NCI-H345 (cell line): ENCODE measurements at places on chromosomes 1 and 21.

GRCh38 chr21:31115249-31115648 lies 77.0 kb upstream of the KRTAP19-8 start:
- no peak for DNase-seq

DNA sequence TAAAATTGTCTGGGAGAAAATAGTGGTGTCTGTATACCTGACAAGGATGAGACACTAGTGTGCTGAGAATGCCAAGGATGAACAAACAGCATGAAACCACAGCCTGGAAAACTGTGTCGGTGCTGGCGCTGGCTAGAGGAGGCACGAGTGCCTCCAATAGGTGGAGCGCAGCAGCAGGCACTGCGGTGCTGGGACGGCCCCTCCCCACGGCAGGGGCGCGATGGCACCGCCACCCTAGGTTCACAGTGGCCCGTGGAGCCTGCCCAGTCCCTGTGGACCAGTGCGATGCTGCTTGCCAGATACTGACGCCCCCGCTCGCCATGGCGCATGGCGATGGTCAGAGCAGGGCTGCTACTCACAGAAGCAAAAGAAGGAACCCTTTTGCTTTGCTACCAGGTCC lies 6.8 kb downstream of the CFAP410 start:
- no peak for DNase-seq

DNA sequence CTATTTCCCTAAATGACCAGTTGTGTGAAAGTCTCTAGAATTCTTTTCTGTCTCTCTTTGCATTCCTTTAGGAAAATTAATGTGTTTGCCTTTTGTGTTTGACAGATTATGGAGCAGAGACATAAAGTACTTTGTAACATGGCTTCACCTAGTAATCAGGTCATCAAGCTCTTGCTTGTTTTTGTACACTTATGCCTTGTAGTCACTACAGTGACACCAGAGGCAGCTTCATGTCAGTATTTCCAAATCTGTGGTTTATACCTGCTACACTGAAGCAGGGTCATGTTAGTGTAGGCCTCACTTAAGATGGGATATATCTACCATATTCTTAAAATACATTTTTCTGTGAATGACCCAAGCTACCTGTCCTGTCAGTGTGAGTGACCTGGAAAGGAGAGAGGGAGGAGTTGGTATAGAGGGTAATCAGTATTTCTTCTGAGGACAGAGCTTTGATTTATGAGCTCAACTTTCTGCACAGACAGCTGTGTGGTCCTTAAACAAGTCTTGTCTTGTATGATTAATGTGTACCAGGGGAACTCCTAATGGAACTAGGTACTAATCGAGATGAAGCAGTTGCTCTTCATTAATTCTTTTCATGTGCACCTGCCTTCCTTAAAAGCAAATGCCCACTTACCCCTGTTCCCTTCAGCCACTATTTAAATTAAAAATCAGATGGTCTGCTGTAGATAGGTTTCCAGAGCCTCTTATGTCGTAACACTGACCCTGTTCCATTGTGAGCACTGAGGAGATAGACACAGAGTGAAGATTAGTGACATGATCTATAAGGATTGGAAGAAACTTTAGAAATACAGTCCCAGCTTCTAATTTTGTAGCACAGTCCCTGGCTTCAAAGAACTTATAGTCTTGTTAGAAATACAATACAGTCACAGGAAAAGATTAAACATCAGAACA lies 45.7 kb downstream of the MACO1 start:
- DNase-seq: no peak

GRCh38 chr1:168470901-168471431 lies 72.8 kb downstream of the XCL2 start:
- peak; percentile 14 for DNase-seq

DNA sequence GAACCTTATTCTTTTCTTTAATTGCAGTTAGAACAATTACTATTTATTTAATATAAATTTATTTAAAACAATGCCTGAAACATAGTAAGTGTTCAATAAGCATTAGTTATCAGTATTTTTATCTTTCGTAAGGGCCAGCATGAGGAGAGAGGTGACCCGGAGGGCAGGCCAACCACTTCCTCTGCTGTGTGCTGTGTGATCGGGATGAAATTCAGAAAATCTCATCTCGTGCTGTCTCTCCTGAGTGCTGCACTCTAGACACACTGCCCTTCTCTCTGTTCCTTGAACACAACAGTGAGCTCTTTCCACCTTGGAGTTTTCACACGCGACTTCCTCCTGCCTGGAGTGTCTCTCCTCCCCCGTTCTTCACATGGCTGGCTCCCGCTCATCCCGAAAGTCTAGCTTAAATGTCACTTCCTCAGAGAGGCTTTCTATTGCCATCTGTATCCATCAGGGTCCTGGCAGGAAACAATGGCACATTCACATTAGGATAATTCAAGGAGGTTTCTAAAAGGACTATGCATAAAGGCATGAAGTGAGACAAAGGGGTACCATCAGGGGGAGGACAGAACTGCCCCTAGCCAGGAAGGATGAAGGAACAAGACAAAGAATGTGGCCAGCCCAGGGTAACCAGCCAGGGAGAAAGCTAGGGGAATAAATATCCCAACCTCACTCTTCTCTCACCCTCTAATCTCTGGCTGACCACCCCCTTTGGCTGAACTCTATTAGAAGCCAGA lies 142.6 kb upstream of the GJB5 start:
- no peak for DNase-seq

- DNase-seq: no peak
These were observed 48.7 kb upstream of the PRELP start for GRCh38 chr1:203426870-203427269.

- no peak for DNase-seq
These were observed 294.1 kb downstream of the SIPA1L2 start for GRCh38 chr1:232335741-232336293.

DNA sequence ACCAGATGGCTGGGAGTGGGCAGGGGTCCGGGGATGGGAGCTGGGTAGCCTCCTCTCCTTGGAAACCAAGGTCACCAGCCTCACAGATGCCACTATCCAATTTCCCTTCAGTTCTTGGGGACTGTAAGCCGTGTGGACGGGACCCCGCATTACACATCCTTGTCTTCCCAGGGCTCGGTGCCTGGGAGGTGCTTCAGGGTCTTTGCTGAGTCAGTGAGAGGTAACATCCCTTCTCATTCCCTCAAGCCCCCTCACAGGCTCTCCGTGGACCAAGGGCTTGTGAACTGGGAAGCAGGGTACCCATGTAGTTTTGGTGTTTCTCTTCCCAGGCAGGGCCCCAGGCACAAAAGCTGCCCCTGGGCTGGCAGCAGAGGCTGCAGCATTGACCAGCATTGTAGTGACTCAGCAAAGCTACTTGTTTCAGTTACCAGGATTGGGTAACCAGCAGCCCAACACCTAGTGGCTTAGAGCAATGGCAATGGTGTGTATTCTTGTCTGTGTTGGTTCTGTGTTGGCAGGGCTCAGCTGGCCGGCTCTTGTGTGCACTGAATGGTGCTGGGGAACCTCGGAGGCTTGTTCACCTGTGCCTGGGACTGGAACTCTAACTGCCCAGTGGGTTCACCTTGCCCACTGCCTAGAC lies 24.6 kb upstream of the PCBP3 start:
- DNase-seq: no peak

DNA sequence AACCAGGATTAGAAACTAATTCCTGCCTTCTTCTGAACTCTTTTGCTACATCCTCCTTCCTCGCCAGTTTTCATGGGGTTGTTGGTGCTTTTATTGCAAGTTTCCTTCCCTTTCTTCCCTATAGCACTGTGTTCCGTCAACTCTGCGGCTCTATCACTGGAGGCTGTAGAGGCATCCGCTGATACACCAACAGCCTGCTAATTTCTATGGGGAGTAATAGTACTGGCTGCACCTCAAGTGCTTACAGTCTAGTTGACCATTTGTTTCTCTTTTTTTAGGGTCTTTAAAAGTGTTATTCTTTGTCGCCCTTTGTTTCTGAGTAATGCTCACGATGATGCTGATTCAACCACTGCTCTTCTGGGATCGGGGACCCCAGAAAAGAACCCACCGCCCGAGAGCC lies 746 bp downstream of the MIS18A start:
- DNase-seq: no peak

- no peak for DNase-seq
These were observed 78.2 kb downstream of the SIM2 start for GRCh38 chr21:36776981-36777617.

- DNase-seq: no peak
These were observed 28.6 kb downstream of the LRP8 start for GRCh38 chr1:53299233-53299632.

DNA sequence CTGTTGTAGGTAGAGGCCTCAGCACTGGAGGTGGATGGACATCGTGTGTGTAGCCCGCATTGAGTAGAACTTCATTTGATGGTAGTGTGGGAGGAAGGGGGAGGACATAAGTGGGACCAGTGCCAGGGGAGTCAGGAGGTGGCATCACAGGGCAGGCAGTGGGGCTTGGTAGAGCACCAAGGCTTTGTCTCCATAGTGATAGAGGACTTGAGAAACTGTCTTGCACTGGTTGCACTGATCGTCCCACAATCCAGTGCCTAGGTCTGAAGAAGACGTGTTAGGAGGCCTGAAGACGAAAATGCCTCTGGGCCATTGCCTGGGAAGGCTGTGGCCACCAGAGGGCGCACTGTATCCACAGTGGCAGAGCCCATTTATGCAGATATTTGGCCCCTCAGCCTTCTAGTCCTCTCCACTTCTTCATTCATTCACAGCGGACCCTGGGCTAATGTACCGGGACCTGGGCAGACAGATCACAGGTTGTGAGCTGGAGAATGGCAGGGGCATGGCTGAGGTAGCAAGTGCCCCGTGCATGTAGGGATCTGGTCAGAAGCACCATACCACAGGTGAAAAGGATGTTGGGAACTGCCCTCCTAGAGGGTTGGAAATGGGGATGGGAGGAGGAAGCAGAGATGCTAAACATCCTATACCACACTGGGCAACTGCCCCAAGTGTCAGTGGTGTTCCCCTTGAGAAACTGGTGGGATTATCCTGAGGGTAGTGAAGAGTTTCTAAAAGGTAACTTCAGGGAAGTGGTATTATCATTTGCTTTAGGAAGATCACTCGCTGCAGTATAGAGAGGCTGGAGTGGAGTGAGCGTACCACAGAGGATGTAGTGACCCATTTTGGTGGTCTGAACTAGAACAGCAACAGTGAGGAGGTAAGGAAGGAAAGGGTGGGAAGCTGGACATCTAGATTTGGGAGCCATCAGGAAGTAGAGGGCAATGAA lies 95.3 kb downstream of the PIK3R3 start:
- peak; percentile 76 for DNase-seq

DNA sequence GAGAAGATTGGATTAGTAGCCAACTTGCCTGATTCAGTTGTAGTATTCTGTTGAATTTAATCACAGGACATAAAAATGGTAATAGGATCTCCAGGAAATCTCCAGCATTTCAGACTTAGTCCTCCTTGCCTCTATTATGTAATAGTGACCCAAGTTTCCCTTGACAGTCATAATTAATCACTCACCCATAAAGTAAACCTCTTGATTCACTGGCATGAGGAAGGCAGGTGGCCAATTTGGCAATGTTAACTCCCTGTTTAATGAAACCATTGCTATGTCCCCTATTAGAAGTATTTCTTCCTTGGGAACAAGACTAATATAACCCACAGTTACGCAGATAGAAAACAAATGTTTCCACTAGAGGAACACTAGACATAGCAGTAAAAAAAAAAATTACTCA lies 604.8 kb upstream of the CXADR start:
- DNase-seq: no peak

- no peak for DNase-seq
These were observed 213.9 kb upstream of the LYPLAL1 start for GRCh38 chr1:218959784-218960183.

DNA sequence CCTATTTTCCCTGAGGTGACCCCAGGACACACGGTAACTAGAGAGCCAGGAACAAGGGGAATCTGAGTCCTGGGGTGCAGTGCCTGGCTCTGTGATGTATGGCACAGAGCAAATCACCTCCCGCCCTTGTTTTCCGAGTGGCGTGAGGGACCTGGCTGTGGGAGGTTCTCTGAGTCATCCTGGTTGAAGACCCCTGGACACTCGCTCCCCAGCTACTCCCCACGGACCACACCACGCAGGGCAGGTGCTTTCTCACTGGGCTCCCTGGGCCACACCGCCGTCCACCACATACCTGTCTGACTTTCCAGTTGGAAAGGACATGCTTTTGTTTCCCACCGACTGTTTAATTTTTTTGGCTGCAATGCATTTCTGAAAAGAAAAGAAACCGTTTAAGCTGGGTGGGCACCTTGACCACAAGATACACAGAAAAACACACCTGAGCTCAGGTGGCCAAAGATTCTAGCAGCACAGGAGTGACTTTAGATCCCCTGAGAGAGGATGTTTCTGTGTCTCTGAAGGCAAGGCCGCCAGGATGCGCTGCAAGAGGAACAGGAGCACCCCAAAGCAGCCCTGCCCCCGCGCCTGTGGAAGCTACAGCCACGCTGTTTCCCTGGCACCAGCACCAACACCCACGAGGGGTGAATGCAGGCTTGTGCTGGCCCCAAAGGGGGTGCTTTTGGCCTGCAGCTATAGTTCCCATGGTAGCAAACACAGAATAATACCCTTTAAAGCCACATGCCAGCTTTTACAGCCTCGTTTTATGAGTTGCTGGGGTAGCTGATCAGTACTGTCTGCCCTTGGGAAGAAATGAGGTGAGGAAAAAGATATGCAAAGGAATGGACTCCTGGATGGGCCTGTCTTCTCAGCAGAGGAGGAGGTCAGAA lies 8.1 kb upstream of the SRM start:
- DNase-seq: no peak

- DNase-seq: no peak
These were observed 123.7 kb downstream of the ACTL8 start for GRCh38 chr1:17878837-17879236.

- no peak for DNase-seq
These were observed 182.2 kb downstream of the PRDM16 start for GRCh38 chr1:3251099-3251806.

DNA sequence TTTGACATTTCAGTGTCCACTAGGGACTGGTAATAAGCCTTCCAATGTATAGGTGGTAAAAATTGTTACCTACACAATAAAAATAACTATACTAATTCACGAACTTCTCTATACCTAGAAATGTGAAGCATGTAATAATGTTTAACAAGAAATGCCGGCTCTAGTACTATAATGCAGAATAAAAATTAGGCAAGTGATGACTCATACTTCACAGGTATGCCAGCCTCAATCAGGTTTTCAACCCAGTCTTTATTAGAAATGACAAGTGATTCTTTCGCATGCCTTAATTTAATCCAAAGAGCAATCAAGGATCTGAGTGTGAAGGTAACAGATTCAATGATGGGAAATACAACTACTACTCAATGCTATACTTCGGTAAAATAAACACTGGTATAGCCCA lies 134.9 kb downstream of the RERE start:
- no peak for DNase-seq
